T-helper 17 cell (primary cell): ENCODE measurements at places on chromosomes 3 and 15.

DNA sequence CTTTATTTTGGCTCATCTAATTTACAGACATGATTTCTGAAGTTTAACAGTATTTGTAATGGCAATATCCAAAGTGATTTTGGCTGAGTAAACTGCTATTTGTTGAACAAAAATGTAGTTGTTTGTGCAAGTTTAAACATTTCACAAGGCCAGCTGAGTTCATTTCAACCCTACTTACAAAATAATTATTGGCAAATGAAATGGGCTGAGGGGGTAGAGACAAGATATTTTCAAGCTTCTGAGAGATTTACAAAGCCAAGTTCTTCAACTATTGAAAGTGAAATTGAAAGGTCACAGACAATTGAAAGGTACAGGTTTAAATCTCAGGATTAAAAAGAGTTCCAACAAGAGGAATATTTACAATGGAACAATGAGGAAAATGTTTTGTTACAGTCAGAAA is 77.1 kb downstream of the DUT start:
- no peak for DNase-seq

DNA sequence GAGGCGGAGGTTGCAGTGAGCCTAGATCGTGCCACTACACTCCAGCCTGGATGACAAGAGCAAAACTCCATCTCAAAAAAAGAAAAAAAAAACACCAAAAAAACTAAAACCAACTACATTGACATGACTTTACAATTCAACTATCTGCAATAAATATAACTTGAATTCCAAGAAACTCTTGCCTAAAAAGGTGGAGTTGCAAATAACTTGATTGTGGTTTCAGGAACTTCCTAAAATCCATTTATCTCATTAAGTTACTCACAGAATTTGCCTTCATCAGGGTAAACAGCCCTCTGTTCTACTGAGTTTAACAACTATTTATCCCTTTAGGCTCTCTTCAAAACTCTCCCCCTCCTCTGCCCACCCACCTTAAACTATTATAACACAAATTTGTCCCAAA is 2.7 kb upstream of the MAPK6 start:
- DNase-seq, result no peak

GRCh38 chr15:28181366-28181765 is 82.3 kb upstream of the OCA2 start:
- no peak for DNase-seq

DNA sequence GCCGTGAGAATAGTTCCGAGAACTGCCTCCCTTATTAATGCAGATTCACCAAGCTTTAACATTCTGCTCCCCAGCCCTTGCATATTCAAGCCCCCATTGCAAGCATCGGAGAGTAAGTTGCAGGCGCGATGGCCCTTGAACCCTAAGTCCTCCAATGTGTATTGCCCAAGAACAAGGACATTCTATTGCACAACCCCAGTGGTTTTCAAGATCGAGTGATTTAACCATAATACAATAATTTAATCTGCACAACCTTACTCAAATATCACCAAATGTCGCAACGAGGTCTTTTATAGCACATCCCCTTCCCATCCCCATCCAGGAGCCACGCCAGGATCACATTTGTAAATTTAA is 21.7 kb upstream of the PLXND1 start:
- no peak for DNase-seq

DNA sequence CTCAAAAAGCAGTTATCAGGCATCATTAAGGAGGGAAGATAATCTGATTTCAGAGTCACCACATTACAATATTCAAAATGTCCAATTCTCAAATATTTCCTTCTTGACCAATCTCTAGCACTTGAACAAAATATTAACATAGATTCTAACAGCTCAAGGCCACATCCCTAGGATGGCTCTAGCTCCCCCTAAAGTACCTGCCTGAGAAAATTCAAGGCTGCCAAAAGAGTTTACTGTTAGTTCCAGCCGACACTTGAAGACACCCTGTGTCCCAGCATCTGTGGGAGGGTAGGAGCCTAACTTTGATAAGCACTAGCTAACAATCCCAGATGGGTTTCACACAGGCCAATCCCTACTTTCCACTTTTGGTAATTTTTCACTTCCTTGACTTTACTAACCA is 10.4 kb downstream of the NSMCE3 start:
- no peak for DNase-seq

- DNase-seq, result no peak
These were observed 38.5 kb downstream of the PYDC2 start for GRCh38 chr3:191499307-191500080.

DNA sequence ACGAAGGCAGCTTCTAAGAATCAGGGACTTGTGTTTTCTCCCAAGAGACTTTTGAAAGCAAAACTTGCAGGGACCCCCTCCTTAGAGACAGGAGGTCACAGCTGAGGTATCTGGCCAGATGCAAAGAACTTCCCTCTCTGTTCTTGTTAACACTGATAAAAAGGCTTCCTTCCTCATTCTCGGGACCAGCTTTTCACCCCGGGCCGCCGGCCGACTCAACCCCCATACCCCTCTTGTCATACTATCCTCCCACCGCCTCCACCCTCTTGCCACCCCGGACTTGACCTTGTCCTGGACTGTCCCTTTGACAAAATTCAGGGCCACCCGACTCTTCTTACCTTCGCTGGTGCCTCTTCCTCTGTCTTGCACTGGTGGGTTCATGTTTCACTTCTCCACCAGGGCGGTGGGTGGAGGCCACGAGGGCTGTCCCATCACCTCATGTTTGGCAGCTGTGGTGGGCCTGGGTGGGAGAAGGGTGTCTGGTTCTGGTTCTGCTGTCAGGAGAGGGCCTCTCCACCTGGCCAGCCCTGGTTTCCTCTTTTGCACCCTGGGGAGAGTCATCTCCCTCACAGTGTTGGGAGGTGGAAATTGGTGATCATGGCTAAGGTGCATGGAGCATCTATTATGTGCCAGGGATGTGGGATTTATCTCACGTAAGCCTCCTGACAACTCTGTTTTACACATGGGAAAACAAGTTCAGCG is 32.5 kb downstream of the BHLHE40 start:
- no peak for DNase-seq

GRCh38 chr15:48244921-48245320 is 38.8 kb downstream of the SLC12A1 start:
- no peak for DNase-seq

- DNase-seq, result no peak
These were observed 224.3 kb upstream of the P2RY1 start for GRCh38 chr3:152610622-152611021.

- DNase-seq, result no peak
These were observed 13.8 kb upstream of the MUSTN1 start for GRCh38 chr3:52848617-52849016.

DNA sequence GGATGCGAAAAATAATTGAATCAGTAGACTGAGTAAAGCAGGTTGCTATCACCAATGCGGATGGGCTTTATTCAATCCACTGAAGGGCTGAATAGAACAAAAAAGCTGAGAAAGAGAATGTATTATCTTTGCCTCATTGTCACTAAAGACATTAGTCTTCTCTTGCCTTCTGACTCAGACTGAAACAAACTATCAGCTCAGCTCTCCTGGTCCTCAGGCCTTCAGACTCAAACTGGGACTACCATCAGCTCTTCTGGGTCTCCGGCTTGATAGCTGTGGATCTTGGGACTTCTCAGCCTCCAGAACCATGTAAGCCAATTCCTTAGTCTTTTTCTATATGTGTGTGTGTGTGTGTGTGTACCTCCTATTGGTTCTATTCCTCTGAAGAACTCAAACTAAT is 12.6 kb downstream of the IFT57 start:
- DNase-seq, result no peak

- no peak for DNase-seq
These were observed 547.8 kb upstream of the EPHA6 start for GRCh38 chr3:96266395-96267190.

DNA sequence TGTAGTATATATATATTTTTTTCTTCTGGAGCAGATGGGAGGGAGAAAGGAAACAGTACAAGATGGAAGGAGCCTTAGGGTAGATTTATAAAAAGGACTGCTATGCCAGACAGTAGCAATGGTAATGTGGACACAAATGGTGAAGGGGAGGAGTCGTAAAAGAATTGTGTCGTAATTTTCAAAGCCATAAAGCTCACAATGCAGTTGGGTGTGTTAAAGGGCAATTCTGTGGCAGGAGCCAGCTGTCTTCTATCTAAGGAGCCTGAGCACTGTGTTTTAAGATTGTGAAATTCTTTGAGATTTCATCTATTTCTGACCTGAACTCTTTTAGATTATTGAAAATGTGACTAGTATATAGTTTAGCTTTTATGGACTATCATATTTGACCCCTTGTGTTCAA is 58.9 kb downstream of the CNOT10 start:
- no peak for DNase-seq

- DNase-seq, result no peak
These were observed 207.9 kb upstream of the GAP43 start for GRCh38 chr3:115415246-115415996.

- no peak for DNase-seq
These were observed 18.6 kb downstream of the DNAJB11 start for GRCh38 chr3:186589121-186589520.

- no peak for DNase-seq
These were observed 192.6 kb upstream of the MBNL1 start for GRCh38 chr3:152076148-152076547.

DNA sequence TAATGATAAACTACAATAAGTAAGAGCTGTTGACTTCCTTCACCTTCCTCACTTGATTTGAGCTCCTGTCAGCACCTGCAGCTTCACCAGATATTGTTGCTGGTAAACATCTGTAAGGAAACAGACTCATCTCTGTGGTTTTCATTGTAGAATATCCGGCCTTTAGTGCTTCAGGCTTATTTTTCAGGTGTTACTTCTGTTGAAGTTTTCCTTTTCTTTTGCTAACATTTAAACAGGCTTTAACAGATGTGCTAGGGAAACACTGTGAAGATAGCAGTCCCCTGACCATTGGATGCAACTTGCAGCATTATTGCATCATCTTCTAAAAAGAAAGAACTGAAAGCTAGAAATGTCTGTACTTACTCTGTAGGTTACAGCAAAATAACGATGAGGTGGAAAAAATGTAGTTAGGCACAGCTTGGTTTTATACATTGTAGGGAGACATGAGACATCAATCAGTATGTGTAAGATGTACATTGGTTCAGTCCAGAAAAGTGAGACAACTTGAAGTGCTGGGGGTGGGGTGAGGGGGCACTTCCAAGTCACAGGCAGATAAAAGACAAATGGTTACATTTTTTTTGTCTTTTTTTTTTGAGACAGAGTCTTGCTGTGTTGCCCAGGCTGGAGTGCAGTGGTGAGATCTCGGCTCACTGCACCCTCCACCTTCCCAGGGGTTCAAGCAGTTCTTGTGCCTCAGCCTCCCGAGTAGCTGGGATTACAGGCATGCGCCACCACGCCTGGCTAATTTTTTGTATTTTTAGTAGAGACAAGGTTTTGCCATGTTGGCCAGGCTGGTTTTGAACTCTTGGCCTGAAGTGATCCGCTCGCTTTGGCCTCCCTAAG is 10.2 kb downstream of the EDEM1 start:
- DNase-seq, result no peak

DNA sequence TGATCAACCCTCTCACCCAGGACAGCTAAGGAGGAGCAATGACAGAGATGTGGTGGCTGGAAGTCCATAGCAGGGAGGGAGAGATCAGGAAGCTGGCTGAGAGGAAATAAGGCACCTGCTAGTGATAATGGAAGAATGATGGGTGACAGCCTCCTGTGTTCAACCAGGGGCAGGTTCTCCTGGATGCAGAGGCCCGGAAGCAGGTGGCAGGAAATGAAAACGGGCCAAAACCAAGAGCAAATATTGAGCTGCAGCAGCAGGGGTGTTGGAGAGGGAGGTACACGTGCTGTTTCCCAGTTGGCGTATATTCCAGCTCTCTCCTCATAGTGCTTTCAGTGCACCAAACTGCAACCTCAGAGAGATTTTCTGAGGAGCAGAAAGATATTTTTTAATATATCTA is 213.4 kb upstream of the TBL1XR1 start:
- no peak for DNase-seq

GRCh38 chr15:22806664-22807063 is 20.2 kb downstream of the NIPA1 start:
- DNase-seq, result no peak

DNA sequence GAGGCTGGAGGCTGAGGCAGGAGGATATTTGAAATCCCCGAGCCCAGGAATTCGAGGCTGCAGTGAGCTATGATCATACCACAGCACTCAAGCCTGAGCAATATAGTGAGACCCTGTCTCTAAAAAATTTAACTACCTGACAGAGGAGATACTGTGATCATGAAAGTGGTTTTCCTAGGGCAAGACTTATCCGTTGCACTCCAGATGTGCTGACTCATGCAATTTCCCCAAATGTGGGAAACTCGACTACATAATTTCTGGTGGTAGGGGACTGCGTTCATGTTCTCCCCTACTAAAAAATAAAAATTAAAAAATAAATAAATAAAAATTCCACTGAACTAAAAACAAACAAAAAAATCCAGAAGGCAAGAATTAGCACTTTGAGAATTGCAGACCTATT is 271.7 kb downstream of the SHQ1 start:
- no peak for DNase-seq

GRCh38 chr3:119673875-119674274 is 3.3 kb downstream of the COX17 start:
- DNase-seq, result no peak

- no peak for DNase-seq
These were observed 68.2 kb downstream of the NBEAL2 start for GRCh38 chr3:47047673-47048072.

DNA sequence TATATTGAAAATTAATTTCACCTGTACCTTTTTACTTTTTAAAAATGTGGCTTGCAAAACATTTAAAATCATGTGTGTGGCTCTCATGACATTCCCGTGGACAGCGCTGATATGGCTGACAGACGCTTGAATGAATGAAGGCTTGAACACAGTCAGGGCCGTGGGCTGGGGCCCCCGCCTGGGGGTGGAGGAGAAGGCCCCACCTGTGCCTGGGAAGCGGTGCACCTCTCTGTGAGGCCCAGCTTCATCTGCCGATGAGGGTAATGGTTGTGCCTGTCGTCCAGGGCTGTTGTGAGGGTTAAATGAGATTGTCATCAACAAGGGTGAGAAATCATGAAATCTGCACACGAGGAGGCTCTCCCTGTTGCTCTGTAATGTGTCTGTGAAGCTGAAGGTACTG is 85.9 kb upstream of the PRR23E start:
- DNase-seq, result no peak

DNA sequence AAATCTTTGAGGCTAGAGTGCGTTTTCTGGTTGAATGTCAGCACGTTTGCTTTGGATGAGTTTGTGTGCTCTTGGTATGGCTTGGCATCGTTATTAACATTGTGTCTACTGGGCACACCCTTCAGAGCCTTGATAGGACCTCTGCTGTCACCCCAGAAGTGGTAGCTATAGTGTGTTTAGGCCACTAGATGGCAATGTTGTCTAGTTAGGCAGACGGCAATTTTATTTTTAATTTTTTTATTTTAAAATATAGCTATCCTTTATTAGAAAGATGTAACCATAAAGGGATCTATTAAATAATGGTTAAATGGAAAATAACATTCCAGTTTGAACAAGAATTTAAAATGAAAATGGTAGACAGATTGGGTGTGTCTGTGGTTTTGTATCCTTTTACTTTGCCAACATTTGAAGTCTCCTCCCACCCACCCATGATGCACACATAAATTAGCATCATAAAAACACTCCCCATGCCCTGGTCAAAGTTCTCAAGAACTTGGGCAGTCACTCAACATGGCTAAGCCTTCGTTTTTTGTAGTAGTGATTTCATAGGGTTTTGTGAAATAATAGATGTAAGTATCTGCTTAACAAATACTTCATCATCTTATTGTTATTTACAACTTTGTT is 200.7 kb downstream of the KCNH8 start:
- no peak for DNase-seq

- DNase-seq, result no peak
These were observed 571.8 kb downstream of the FOXP1 start for GRCh38 chr3:71011565-71012287.

GRCh38 chr3:4398120-4398940 is 68.7 kb downstream of the SUMF1 start:
- DNase-seq, result no peak

- no peak for DNase-seq
These were observed 37.1 kb upstream of the ST3GAL6 start for GRCh38 chr3:98726084-98726483.
